SIG-M5 (cell line): ENCODE measurements at places on chromosomes 1 and 21.

- no peak for DNase-seq
Observed at GRCh38 chr1:117652421-117652820, 46.6 kb downstream of the TENT5C start.

DNA sequence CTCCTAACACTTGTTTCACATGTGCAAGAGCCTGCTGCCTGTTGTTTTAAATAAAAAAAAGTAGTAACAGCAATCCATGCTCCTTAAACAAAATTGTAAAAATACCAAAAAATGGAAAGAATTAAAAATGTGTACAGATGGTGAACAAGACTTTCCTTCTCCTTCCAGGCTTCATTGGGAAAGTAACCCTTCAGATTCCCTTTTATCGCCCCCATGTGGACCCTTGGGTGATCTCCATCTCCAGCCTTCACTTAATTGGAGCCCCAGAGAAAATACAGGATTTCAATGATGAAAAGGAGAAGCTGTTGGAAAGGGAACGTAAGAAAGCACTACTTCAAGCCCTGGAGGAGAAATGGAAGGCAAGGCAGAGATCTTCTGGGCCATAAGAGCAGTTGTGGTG is 14.2 kb downstream of the VPS13D start:
- DNase-seq, result no peak

DNA sequence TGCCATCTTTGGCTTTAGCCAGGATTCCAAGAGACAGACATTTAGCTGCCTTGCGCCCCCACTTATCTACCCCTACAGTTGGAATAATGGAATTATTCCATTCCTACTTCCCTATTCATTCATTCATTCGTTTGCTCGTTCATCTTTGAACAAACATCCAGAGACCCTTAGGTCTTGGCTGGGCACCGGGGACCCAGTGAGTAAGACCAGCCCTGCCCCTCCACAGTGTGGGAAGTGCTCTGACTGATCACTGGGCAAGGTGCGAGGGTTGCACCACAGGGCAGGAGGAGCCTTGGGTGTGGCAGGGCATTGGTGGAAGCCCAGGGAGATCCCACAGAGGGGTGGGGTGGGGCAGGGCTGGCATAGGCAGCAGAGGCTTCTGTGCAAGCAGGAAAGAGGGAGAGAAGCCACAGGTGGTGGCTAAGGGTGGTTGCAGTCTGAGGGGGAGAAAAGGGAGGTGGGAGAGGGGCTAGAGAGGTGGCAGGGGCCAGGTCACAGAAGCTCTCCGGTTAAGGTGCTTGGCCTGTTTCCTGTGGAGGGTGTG is 35.0 kb upstream of the TMEM61 start:
- no peak for DNase-seq

GRCh38 chr1:89839516-89839915 is 18.7 kb downstream of the LRRC8D start:
- no peak for DNase-seq

- DNase-seq, result no peak
Observed at GRCh38 chr1:3588395-3588794, 22.9 kb downstream of the MEGF6 start.

- no peak for DNase-seq
Observed at GRCh38 chr1:163673759-163674151, 352.0 kb downstream of the NUF2 start.

GRCh38 chr1:29282924-29283803 is 46.8 kb downstream of the PTPRU start:
- DNase-seq, result no peak

- DNase-seq, result no peak
Observed at GRCh38 chr1:55015731-55016620, 17.2 kb downstream of the BSND start.
